HCEC 1CT (cell line): ENCODE measurements at places on chromosomes 4 and X.

GRCh38 chr4:72900952-72901351 lies 168.6 kb downstream of the COX18 start:
- no peak for DNase-seq

GRCh38 chr4:165096776-165097175 lies 15.9 kb downstream of the TMEM192 start:
- DNase-seq, result peak; percentile 3

DNA sequence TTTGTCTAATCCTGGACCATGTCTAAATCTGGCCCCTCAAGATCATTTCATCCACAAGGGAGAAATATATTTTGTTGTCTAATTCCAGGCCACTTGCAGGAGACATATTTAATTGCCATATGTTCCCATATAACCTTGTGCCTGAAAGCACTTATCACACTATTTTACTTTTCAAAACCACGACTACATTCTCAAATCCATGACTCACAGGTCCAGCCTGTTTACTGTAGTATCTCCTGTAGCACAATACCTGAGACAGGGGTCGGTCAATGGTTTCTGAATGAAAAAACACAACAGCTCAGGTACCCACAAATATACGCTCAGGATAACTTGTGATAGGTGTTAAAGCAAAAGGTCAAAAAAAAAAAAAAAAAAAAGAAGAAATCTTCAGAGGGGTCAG lies 60.9 kb downstream of the SEC24D start:
- no peak for DNase-seq

DNA sequence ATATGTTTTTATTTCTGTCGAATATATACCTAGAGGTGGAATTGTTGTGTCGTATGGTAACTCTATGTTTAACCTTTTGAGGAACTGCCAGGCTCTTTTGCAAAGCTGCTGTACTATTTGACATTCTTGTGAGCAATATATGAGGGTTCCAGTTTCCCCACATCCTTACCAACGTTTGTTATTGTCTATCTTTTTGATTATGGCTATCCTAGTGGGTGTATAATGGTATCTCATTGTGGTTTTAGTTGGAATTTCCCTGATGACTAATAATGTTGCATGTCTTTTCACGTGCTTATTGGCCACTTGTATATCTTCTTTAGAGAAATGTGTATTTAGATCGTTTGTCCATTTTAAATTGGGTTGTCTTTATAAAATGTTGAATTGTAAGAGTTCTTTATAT lies 24.5 kb downstream of the REPS2 start:
- peak; percentile 19 for DNase-seq

- peak; percentile 36 for DNase-seq
These were observed 61.7 kb downstream of the PPARGC1A start for GRCh38 chr4:23828020-23828715.

DNA sequence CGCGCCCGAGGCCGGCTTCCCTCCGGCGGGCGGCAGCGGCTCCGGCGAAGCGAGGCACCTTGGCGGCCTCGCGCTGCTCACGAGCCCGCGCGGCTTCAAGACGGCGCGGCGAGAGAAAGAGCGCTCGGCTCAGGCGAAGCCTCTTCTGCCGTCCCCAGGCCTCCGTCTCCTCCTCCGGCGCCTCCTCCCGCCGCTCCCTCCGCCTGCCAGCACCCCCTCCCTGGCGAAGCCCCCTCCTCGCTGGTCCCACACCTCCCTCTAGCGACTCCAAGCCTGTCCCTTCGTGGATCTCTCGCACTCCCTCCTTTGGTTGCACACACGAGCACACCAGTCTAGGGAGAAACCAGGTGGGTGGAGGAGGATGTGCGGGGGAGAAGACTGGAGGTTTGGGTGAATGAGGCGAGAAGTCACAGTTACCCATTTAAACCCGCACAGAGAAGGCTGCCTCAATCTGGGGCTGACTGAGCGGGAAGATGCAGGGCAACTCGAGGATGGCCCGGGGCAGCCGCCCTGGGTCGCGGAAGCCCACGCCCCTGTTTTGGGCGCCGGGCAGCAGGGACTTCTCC lies at the start of gene CAMK2D:
CAMK2D (minus strand) TSS at position 119 of the 566 bp plus-strand sequence. CDS start 670 bp downstream, outside the sequence.
- DNase-seq, result peak; percentile 63

DNA sequence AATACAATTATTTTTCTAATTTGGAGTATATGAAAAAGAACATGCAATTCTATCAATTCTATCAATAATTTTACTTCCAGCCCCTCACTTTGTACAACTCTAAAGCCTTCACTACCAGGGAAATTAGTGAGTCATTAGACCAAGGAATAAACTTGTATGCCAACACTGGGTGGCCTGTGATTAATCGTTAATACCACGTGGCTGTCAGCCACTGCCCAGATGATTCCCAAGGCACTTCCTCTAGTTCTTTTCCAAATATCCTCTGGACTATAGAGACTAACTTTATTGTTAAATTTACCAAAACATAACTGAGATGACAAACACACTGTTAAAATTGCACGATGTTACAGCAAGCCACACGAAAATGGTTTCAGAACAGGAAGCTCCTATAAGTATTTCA lies 45.7 kb downstream of the MID1 start:
- peak; percentile 51 for DNase-seq

DNA sequence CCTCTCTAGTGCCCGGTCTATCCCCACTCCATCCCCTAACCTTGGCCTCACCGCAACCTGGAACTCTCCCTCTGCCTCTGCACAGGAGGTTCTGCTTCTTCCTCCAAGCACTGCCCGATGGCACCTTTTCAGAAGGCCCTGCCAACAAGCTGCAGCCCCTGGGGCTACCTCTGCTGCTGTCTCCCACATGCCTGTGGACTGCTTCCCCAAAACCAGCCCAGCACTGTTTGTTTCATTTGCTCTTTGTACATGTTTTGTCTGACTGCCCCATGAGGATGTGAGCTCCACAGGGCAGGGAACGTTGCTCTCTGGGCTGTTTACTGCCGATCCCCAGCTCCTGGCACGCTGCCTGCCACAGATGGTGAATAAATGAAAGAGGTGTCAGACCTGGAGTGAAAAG lies 85.4 kb downstream of the INTS6L start:
- DNase-seq, result no peak

DNA sequence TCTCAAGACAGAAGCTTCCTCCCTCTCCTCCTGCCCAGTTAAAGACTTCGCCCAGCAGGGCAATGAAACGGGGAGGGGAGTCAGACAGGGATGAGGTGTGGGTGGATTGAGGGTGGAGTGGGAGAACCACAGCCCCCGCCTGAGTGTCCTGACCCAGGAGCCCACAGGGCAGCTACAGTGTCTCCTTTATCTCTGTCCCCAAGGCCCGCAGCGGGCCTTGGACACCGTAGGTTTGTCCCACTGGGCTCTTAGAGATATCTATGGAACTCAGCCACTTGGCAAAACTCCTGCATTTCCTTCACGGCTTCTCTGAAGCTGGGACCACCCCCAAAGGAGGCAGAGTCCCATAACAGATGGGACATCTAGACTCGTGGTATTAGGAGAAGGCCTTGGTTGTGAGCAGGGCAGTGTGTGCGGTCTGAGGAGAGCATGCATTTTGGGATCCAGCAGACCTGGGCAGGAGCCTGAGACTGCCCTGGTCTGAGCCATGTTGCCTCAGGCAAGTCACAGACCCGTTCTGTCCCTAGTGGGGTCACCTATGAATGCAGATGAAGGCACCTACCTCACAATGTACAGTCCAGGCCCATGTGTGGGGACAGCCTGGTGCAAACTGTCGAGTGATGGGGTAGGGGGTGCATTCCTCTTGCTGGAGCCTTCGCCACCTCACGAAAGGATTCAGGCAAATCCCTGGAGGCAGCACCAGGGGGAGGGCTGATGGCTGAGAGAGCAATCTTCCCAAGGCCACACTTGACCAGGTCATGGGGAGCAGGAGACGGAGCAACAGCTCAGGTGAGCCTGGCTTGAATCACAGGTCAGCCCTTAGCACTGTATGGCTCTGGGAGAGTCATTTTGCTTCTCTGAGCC lies 225.7 kb upstream of the PSAPL1 start:
- DNase-seq, result no peak
